Right lobe of liver (tissue), 6 donors: ENCODE measurements at places on chromosomes 1 and 21.

DNA sequence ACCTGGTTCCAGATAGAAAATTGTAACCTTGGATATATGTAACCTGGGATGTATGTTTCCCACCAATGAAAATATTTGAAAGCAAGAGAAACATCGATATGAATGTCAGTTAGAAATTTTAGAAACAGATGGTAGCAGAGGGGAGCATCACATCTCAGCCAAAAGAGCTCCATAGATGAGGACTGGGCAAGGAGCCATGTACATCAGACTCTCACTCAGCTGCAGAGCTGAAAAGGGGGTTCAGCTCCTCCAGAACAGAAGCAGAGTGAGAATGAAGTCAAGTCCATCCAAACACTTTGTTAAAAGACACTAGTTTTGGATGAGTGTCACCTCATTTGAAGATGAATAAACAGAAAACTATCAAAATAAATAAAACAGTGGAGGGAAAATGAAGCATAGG, 202.4 kb downstream of the HMCN1 start:
- DNase-seq: no peak

- no peak for DNase-seq
These were observed 716.4 kb downstream of the AMY1C start for GRCh38 chr1:104466068-104466467.

DNA sequence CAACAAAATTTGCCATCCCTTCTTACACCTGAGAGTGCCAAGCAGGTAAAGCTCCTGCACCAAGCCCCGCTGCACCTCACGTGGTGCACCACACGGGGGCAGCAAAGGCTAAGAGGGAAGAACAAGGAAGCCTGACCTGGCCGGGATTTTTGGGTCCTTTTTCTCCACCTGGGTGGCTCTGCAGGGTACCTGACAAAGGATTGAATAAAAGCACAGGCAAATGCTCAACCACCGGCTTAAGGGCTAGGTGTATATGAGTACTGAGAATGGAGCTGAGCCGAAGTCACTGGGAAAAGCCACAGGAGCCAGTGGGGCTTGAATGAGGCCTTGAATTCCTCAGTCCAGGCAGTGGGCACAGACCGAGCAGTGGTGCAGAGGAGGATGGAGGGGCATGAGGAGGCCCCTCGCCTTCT, 36.4 kb downstream of the ZNF697 start:
- DNase-seq: peak; percentile 84

- DNase-seq: no peak
These were observed 233.0 kb upstream of the KAZN start for GRCh38 chr1:14365301-14365988.

GRCh38 chr1:95369985-95370690, 136.1 kb downstream of the RWDD3 start:
- DNase-seq: no peak

DNA sequence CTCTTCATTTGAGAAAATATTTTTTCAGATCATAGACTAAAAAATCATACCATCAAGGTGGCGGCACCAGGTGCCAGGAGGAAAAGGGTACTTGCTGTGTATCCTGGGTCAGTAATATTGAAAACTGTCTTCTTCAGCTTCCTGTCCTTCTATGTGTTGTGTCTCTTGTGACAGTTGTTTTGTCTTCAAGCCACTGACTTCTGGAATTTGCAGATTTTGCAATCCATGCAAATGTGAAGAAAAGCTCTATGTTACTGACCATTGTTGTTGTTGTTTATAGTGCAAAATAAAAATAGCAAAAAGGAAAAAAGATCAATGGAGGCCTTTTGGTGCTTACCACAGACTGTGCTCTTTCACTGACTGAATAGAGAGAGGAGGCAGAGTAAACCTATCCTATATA, 83.2 kb upstream of the RHOU start:
- DNase-seq: no peak

DNA sequence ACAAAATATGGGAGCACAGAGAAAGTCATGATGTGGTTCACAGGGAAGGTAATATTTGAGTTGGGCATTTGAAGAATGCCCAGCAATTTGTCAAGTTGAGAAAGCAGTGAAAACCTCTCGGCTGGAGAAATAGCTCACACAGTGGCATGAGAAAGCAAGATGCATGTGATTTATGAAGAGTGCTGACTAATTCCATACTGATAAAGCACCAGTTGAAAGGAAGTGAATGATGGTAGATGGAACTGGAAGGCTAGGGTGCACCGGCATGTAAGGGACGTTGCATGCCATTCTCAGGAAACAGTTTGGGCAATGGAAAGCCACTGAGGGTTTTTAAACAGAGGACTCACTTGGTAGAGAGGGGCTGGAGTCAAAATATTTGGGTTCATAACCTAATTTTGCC, 53.5 kb upstream of the MTF2 start:
- DNase-seq: no peak

DNA sequence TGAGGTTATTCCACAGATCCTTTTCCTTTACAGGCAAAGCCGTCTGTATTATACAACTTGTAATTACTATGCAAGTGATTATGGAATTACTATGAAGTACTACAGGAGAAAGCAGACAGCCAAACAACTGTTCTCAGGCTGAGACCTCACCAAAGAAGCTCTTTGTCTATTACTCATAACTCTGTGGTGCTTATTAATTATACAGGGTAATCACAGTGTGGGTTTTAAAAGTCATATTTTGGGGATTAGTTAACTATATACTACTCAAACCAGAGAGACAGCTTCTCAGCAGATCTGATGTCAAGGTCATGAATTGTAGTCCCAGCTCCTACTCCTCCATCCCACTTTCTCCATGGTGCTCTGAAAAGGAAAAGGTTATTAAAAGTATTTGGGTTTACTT, 49.6 kb downstream of the CTTNBP2NL start:
- DNase-seq: no peak
